ENCODE measurements at places on chromosomes 2 and 18.
A peak's percentile ranks its signal among the peaks of the same experiment; 100 is the strongest.

- peak; percentile 44 for DNase-seq
Observed at GRCh38 chr2:216849987-216850386, 9.9 kb downstream of the TNP1 start.

GRCh38 chr2:62464221-62465007, 41.6 kb downstream of the TMEM17 start:
- no peak for DNase-seq

- DNase-seq: no peak
Observed at GRCh38 chr2:98761267-98761781, 30.4 kb upstream of the MGAT4A start.

- peak; percentile 31 for DNase-seq
Observed at GRCh38 chr2:34447097-34447496, 848.0 kb upstream of the FAM98A start.

DNA sequence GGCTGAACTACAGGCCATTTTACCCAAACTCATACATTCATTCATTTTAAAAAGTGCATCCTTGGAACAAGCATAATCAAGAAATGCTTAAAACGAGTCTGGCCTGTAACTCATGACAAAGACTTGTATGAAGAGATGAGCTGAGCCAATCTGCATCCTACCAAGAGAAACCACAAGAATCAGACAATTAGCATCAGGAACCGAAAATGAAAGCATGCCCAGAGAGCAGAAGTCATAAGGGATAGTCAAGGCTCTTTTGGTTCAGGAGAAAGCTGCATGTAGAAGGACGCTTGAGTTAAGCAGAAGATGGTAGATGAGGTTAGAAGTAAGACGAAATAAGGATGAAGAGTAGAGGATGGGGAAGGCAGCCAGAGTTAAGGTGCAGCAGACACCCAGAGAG, 137.0 kb upstream of the CTNNA2 start:
- no peak for DNase-seq

DNA sequence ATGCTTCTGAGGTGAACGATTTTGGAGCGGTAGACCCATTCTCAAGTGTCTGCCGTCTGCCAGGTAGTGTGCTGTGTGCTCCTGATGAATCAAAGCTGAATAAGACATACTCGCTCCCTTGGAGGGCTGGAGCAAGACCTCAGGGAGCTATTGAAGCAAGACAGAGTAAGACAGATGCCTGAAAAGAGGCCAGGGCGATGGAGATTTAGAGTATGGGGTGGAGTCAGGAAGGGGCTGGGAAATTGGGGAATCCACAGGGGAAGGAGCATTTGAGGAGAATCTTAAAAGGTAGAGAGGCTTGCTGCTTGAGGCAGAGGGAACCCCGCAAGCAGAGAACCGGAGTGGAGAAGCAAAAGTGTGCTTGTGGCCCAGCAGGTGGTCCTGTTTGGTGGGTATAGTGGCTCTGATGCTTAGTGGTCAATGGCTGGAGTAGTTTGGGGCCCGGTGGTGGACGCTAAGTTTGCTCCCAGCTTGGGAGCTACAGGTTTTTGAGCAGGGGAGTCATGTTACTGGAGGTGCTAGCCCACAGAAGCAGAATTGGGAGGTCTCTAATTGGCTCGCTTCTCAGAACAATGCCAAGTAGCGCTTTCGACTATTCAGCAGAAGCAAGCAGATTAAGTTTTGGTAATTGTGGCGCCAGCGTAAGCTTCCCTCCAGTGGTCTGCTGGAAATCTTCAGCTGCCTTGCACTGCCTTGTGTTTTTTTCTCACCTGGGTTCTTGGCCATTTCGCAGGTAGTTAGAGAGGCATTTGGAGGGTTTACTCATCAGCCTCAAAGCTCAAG, 2.0 kb downstream of the CNNM4 start:
- DNase-seq: no peak

- peak; percentile 39 for DNase-seq
Observed at GRCh38 chr2:190340369-190340768, 3.0 kb upstream of the INPP1 start.

DNA sequence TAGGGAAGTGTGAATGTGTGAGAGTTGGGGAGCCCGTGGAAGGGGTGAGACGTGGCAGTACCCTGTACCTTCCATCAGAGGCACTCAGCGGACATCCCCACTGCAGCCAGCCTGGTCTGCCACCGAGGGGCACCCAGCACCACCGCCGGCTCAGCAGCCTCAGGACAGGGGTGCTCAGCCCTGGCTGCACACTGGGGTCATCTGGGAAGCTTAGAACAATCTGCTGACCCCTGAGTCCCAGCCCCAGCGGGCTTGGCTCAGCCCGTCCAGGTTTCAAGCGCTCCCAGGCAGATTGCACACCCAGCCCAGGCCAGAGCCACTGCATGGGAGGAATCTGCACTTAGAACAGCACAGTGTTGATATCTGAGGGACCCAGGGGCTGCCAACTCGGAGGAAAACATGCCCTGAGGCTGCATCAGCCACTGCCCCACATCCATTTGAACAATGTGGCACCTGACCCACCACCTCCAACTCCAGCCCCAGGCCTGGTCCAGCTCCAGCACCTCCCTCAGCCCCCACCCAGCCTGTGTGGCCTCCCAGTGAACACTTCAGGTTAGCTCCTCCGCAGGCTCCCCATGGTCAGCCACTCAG, 147.1 kb upstream of the OTOS start:
- peak; percentile 31 for DNase-seq

GRCh38 chr2:160114020-160114419, 51.6 kb upstream of the PLA2R1 start:
- no peak for DNase-seq

- no peak for DNase-seq
Observed at GRCh38 chr2:46029332-46029811, 267.8 kb upstream of the EPAS1 start.

GRCh38 chr2:186576614-186577013, 13.2 kb upstream of the ITGAV start:
- no peak for DNase-seq

- DNase-seq: no peak
Observed at GRCh38 chr2:23550553-23550952, 165.6 kb downstream of the KLHL29 start.

DNA sequence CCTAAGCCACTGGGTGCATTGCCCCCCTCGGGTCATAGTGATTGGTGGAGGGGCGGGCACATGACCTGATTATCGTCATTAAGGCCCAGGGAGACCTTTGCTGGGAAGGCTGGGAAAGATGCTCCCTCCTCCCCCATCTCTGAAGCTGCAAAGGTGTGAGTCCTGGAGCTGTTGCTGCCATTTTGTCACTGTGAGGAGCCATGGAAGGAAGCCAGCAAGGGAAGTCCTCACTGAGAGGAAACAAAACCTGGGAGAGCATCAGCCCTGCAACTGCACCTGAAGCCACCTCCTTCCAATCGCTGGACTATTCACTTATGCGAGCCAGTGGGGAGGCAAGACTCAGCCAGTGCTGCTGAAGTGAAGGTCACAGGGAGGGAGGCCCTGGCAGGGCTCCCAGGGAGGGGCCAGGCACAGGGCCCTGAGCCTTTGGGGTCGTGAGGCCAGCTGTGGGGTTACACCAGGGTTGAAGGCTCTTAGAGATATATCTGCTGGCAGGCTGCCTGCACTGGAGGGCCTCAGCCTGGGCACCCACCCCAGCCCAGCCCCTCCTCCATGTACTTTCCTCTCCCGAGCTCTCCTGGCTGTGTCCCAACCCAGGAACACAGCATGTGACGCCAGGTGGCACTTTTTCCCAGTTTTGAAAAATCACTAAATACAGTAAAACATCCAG, 10.7 kb upstream of the FAHD2A start:
- no peak for DNase-seq

- DNase-seq: no peak
Observed at GRCh38 chr2:108920686-108921085, 68.3 kb downstream of the EDAR start.

DNA sequence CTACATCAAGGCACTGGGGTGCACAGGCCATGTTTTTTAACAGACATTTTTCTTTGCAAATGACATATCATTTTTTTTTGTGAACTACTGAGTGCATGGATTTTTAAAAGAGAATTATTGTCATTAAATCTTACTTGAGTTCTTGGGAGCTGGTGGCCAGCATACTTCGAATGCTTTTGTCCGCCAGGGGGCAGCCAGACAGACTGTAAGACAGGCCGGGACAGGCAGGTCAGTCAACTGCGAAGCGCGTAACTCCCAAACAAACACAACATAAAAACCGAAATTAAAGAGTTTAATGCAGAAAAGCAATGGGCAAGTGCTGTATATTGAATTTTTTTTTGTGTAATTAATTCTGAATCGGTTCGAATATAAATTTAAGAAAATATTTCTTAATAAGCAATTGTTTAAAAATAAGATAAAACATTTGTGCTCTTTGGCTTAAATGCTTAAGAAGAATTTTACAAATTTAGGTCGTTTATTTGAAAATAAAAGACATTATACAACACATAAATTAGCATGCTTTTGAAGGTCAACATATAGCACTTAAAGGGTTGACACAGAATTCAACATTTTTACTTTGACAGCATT, 142.2 kb upstream of the PXDN start:
- DNase-seq: peak; percentile 82

DNA sequence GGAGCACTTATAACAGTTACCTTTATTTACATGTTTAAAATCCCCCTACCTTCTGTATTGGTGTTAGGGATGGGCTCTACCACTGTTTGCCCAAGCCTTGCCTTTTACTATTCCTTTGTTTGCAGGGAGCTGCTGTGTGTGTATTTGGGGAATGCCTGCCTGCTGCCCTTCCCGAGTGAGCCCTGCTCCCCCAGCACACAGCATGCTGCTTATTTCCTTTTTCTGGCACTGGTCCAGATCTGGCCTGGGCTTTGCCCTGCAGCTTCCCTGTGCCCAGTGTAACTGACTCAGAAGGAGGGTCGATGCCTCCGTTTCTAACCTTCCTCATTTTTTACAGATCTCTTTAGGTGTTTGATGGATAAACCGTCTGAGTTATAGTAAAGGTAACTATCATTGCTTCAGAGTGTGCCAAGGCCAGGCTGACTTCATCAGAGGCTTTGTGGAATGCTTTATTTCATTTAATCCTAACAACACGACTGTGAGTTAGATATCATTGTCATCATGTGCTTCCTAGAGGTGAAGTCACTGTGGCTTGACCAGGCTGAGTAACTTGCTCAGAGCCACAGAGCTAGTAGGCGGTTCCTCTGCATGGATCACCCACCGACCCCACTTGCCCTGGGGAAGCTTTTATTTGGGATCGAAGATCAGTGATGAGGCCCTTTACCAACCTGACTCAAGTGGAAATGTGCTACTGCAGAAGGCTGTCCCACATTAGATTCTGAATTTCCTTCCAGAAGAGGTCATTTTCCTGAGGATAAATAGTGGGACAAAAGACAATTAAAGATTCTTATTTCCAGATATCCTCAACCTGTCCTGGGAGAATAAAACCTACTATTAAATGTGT, 238.8 kb downstream of the ZNF407 start:
- peak; percentile 27 for DNase-seq

DNA sequence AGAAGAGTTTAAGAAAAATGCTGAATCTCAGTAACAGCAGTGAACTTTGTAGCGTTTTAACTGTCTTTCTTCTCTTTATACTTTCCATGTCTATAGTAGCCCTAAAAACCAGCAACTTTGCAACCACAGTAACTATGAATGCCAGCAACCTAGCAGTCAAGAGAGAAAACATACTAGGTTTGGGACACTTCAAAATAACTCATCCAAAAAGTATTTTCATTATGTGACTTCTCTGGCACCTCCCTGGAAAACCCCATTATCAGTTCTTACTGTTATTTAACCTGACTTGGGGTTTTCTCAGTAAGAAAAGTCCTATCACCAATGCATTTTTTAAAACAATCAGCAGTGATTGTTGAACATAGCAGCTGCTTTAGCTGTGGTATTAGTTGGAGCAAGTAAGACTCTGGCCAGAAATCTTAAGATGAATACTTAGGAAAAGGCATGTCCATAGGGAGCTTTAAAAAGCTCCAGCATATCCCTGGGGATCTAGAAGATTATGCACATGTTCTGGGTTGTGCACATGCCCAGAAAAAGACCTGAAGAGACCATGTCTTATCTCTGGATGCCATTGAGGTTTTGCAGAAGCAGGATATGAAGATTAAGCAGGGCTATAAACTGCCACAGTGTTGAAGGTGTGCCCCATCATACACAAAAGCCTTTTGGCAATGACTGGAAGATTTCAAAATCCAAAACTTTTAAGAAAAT, 411.3 kb downstream of the CMPK2 start:
- no peak for DNase-seq

DNA sequence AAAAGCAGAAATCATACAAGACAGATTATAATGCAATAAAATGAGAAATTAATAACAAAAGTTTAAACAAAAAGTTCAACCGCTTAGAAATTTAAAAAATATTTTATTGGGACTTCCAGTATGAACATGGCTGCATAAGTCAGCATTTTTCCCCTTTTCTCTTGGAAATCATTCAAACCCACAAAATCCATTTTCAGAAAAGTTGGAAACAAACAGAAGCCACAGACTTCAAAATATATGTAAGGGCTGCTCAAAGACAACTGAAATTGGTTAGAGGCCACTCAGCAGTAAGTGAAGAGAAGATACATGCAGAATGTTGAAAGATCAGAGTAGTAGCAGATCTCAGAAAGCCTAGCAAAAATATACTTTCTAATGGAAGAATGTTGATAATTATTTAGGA, 194.0 kb downstream of the DYSF start:
- DNase-seq: no peak

GRCh38 chr2:240825476-240825875, 5.5 kb upstream of the KIF1A start:
- no peak for DNase-seq

GRCh38 chr2:10221443-10221842, 81.3 kb upstream of the HPCAL1 start:
- no peak for DNase-seq

DNA sequence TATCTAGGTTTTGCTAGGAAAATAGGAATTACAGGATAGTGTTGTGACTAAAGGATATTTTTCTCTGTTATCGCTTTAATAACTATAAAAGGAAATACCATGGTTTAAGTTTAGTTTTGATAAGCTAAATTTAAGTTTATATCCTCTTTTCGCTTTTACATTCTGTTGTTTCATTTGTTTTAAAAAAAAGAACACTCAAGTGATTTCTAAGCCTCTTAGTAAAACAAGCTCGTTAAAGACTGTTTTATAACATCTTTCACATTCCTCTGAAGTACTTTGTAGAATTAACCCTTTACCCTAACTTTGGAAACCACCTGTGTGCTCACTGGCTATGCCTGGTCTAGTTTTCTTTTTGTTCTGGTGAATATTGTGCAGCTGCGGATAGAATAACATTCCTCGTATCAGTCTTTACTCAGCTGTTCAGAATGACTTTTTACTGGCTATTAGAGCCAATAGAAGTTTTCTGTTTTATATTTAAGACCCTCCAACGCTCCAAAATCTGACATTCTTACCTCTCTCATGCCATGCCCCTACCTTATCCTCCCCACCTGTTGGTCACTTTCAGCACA, 183.1 kb downstream of the PTPRM start:
- no peak for DNase-seq

DNA sequence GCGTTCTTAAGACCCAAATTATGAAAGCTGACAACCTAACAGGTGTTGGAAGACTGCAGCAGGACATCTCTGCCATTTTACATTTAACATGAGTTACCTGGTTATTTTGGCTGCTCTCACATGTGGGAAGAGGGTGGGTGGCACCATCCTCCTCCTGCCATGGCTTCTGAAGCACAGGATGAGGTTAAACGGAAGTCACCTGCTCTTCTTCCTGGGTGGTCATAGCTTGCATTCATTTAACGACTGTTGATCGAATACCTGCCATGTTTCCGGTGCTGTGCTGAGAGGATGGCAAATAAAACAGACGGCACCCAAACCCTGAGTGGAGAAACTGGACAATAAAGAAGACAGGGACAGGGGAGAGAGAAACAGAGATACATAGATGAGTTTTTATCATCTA, 118.0 kb downstream of the RHBDD1 start:
- DNase-seq: no peak
